ENCODE measurements at places on chromosomes 6 and 20. TPM values are rescaled to one million over a fixed set of nuclear protein-coding genes. Genes with fewer than 3 reads are reported as not detected.

The GGT7 gene
- total RNA-seq, result 32.8 TPM

The NCOA5 gene
- total RNA-seq, result 29.8 TPM

The HLA-DPA1 gene
- 1.8 TPM for total RNA-seq

The GTSF1L gene
- not detected for total RNA-seq

The HLA-DRA gene
- total RNA-seq, result not detected

The ZKSCAN3 gene
- 6.2 TPM for total RNA-seq

The RHAG gene
- not detected for total RNA-seq

The HTR1E gene
- not detected for total RNA-seq

DNA sequence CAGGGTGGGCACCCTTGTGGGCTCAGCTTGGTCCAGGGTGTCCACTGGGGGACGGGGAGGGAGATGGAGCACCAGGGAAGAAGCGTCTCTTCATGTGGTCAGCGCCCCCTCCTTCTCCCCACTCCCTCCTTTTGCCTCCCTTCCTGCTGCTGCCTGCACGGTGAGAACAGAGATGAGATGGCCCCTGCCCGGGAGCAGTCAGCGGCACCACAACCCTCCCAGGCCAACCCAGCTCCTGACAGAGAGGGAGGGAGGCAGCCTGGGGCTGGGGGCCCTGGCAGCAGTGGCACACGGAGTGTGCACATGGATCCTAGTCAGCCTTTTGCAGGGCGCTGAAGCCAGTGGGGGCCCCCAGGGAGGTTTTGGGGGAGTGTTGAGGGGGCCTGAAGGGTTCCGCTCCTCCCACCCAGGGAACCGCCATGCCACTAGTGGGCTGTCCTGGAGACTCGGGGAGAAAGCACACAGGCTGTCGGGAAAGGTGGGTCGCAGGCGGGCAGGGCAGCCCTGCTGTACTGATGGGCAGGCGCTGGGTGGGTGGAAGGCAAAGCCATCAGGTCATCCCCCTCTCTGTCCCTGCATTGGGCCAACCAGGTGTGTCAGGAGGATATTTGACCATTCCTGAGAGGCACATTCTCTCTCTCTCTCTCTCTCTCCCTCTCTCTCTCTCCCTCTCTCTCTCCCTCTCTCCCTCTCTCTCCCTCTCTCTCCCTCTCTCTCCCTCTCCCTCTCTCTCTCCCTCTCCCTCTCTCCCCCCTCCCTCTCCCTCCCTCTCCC, 94.3 kb upstream of the BHLHE23 start:
- peak; percentile 84 for DNase-seq

DNA sequence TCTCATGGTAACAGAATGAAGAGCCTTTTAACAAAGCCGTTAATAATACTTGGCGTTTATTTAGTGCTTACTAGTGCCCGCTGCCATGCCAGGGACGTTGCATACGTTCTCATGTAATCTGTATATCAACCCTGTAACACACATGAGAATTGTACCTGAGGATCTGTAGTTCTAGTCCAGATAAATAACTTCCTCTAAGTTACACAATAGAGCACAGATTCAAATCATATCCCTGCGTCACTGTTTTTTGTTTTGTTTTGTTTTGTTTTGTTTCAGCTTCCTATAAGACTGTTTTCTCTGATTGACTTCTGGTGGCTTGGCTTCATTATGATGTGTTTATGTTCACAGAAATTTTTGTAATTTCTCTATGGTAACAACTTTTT, 553 bp downstream of the ZSCAN16 start:
- DNase-seq, result no peak

- DNase-seq, result no peak
These were observed 487.7 kb upstream of the BTBD3 start for GRCh38 chr20:11429889-11430519.

GRCh38 chr20:37519508-37520418, 1.3 kb upstream of the NNAT start:
- DNase-seq, result no peak

- DNase-seq, result no peak
These were observed 378.1 kb upstream of the MAN1A1 start for GRCh38 chr6:119727504-119728219.

GRCh38 chr6:168714547-168715260, 273.7 kb downstream of the SMOC2 start:
- no peak for DNase-seq

DNA sequence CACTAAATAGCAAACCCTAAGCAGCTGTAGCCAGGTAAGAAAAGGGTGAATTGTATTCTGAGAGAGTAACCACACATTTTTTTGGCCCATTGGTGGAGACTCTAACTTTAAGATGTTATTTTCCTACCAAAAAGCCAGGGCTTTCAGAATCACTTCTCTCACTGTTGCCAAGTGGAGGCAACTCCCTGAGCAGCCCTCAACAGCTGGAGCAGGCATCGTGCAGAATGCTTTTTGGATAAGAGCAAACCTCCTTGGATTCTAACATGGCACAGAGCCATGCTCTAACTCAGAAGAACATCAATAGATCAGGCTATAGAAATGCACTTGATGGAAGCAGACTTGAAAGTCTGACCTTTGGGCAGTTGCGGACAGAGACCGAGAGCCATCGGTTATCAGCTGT, 722.2 kb upstream of the CHD6 start:
- DNase-seq, result no peak

GRCh38 chr6:92364948-92365541, 1054.3 kb downstream of the EPHA7 start:
- no peak for DNase-seq

- DNase-seq, result no peak
These were observed 43.4 kb upstream of the SPTLC3 start for GRCh38 chr20:12965212-12965869.

- DNase-seq, result no peak
These were observed 563.0 kb upstream of the AGPAT4 start for GRCh38 chr6:161836643-161837448.

- DNase-seq, result no peak
These were observed 77.5 kb upstream of the RIPOR2 start for GRCh38 chr6:25013246-25013645.

DNA sequence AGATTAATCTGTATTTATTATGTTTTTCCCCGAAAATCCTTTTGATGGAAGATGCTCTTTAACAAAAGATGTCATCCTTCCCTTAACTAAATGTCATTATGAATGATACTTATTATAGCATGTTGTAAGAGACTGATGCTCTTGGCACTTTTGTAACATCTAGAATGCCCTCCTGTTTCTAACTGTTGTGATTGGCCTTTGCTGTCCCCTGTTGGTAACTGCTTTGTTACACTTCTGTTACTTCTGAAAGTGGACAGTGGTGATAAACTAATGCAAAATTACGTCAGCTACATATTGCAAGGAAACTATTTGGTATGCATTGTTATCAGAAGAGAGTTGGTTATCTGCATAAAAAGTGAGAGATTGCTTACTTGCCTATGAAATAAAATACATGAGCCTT, 5.8 kb downstream of the TTK start:
- DNase-seq, result no peak

DNA sequence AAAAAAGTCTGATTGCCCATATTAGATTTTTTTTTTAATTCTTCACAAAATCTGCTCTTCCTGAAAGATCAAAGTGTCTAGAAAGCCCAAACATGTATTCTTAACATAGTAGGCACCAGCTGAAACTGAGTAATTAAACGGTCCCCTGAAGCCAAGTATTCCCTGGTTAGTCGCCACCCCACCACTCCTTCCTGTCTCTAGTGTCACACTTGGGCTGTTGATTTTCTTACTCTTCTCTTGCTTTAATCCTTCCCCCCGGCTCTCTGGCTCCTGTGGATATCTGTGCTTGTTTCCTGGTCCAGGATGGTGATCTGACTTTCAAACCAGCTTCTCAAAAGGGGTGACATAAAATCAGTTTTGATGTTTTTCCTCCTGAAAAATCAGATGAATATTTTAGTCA, 162.9 kb downstream of the QKI start:
- DNase-seq, result no peak

- DNase-seq, result peak; percentile 13
These were observed 7.4 kb downstream of the TMEM14C start for GRCh38 chr6:10730254-10730653.

- no peak for DNase-seq
These were observed 12.7 kb downstream of the BFSP1 start for GRCh38 chr20:17518339-17519052.

- DNase-seq, result no peak
These were observed 68.6 kb downstream of the GFOD1 start for GRCh38 chr6:13418844-13419243.

DNA sequence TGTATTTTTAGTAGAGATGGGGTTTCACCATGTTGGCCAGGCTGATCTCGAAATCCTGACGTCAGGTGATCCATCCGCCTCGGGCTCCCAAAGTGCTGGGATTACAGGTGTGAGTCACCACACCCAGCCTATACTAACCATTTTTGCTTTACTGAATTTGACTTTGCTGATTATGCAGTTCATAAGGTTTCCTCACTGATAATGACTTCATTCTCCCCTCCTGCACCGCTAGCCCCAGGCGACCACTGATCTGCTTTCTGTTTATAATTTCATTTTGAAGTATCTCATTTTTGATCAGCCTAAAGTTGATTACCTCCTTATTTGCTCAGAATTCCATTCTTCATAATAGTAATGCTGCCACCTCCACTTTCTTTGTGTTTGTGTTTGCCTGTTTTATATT, 48.7 kb upstream of the FAM83D start:
- DNase-seq, result no peak

GRCh38 chr6:142481466-142481865, 179.7 kb downstream of the ADGRG6 start:
- DNase-seq, result no peak

DNA sequence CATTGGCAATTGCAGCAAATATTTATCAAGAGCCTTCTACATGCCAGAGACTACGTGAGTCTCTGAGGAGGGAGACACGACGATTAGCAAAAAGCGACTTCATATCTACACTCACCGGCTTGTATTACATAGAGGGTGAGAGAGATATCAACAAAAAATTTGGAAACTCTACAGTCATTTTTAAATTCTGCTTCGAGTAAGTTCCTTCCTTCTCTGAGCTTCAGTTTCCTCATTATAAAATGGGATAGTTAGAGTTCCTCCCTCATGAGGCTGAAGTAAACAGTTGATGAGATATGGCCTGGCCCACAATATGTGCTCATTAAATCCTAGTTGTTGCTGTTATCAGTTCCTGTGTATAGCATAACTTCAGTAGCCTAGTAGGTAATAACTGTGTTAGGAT, 64.1 kb upstream of the SIRPA start:
- no peak for DNase-seq

DNA sequence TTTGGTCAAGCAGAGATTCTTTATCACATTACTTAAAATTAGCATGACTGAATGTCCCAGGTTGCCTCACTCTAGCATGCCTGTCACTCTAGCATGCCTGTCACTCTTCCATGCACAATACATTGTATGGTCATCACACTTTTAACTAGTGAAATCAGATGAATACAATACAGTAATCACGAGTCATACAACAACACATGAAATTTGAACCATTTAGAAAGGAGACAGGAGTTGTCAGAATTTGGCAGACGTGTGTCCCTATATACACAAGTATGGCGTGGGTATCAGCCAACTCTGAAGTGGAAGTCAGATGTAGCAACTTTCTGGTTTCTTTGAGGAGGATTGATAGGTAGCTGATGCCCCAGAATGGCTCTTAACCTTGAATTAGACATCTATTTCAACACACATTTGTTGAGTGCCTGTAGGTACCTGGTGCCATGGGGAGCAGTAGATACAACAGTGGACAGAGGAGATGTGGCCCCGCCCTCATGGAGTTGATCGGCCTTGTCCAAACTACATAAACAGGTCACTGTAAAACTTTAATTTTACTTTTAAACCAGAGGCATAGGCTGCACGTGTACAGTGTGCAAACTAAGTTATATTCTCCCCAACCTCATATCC, 116.1 kb upstream of the TIAM2 start:
- no peak for DNase-seq

DNA sequence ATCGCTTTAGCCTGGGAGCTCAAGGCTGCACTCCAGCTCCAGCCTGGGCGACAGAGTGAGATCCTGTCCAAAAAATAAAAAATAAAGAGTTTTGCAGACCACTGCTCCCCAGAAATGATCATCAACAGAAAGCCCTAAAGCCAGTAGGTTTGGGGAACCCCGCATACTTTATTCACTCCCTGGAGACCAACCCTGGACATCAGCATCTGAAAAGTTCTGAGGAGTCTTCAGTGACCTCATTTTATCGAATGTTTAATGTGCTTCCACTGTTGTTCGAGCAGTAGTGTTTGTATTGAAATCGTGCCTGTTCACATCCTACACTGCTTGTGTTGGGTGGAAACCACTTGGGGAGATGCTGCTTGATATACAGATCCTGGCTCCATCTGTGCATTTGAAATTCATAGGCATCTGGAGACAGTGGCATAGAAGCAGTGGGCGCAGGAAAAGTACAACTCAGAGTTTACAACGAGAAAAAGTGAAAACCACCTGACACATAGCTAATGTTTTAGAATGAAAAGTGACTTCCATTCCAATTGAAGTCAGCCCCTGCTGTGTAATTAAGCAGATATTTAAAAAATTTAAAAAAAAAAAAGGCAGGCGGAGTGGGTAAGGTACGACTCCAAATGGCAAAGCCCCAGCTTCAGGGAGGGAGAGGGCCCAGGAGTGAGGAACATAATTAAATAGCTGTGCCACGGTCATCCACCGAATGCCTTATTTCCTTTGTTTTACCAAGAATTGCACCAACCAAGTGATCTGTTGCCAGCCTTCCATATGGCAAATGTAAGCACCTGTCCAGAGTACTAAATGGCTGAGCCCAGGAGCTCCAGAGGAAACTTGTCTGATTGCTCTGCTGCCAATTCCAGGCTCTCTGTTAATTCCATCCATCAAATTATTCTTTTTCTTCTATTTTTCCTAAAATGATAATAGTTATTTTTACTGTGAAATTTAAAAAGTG, 100.4 kb upstream of the NAA20 start:
- no peak for DNase-seq

- no peak for DNase-seq
These were observed 61.6 kb upstream of the DSP start for GRCh38 chr6:7479801-7480266.

GRCh38 chr6:113481458-113481857, 375.7 kb upstream of the MARCKS start:
- no peak for DNase-seq

DNA sequence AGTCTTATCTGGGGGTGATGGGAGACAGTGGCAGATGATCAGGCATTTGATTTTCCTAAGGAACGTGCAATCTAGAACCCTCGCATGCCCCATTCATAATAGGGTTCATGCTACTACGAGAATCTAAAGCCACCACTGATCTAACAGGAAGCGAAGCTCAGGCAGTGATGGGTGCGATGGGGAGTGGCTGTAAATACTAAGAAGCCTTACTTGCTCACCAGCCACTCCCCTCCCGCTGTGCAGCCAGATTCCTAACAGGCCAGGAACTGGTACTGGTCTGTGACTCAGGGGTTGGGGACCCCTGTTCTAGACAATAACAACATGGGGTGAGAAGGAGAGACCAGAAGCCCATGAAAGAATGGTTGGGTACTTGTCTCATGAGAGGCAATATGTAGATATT, 4.5 kb downstream of the TREML4 start:
- DNase-seq, result no peak

All from osteocyte (in vitro differentiated cells).